Activated CD8-positive, alpha-beta memory T cell treated with anti-CD3 and anti-CD28 coated beads for 4 hours (primary cell): ENCODE measurements at places on chromosomes 6 and 20.

DNA sequence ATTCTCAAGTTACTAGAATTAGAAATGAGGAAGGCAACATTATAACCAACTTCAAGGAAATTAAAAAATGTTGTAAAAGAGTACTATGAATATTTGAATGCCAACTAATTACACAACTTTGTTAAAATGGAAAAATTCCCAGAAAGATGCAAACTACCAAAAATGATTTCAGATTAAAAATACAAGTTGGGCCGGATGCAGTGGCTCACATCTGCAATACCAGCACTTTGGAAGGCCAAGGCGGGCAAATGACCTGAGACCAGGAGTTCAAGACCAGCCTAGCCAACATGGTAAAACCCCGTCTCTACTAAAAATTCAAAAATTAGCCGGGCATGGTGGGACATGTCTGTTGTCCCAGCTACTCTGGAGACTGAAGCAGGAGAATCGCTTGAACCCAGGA lies 874.2 kb upstream of the GJE1 start:
- DNase-seq, result no peak

DNA sequence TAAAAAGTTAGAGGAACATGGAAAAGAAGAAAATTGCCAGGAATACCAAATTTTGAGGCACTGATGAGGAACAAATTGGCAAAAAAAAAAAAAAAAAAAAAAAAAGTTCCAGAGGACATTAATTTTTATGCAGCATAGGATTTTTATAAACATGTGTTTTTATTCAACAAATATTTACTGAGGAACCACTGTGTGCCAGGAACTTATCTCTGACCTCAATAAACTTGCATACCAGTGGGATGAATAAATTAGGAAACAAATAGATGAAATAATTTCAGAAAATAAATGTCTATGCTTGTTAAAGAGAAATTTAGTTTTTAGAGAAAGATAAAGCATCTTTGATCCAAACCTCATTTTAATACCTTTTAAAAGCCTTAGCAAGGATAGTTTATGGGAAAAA lies 175.1 kb downstream of the PDE10A start:
- DNase-seq, result no peak

- no peak for DNase-seq
These were observed 99.5 kb downstream of the POPDC3 start for GRCh38 chr6:105080279-105080678.

GRCh38 chr6:29961966-29962365 lies 19.6 kb downstream of the HLA-A start:
- no peak for DNase-seq

DNA sequence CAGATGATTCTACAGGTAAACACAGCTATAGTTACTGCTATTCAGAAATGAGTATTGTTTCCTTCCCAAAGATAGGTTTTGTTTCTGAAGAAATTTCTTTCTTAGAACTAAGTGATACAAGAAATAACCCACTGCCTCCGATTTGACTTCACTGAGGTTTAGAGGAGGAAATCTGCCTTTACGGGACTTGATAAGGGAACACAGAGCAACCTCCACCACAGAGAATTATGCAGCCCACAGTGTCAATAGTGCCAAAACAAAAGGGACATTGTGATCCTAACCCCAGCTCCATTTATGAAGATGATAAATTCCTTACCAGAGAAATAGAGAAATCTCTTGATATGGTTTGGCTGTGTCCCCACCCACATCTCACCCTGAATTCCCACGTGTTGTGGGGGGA lies 164.6 kb downstream of the ZNF217 start:
- no peak for DNase-seq

DNA sequence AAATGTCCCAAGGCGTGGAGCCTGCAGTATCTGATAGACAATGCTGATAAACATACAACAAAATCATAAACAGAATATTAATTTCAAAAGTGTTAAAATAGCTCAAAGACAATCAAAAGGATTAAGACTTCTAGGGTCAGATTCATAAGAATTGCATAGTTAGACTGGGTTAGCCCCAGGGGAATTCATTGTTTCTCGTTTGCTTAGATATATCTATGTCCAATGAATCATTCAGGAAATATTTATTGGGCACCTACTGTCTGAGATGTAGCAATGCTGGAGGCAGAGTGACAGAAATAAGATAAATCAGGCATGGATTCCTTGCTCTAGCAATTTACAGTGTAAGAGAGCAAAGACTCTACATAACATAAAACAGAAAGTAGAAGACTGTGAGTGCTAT lies 124.4 kb upstream of the PRL start:
- DNase-seq, result no peak

GRCh38 chr6:53437557-53438202 lies 88.9 kb upstream of the ELOVL5 start:
- DNase-seq, result no peak

DNA sequence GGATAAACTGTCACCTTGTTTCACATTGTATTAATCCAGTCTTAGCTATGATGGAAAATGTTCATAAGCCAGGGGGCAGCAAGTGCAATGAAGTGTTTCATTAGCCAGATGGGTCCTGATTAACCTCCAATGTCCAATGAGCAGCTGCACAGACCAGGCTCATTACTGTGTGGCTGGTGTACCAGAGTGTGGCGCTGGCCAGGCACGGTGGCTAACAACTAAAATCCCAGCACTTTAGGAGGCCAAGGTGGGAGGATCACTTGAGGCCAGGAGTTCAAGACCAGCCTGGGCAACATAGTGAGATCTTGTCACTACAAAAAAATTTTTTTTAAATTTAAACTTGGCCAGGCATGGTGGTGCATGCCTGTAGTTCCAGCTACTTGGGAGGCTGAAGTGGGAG lies 201.7 kb upstream of the FOXQ1 start:
- no peak for DNase-seq

GRCh38 chr6:122694602-122695001 lies 84.4 kb downstream of the PKIB start:
- DNase-seq, result no peak

GRCh38 chr6:148140772-148141557 lies 201.7 kb upstream of the SASH1 start:
- no peak for DNase-seq

DNA sequence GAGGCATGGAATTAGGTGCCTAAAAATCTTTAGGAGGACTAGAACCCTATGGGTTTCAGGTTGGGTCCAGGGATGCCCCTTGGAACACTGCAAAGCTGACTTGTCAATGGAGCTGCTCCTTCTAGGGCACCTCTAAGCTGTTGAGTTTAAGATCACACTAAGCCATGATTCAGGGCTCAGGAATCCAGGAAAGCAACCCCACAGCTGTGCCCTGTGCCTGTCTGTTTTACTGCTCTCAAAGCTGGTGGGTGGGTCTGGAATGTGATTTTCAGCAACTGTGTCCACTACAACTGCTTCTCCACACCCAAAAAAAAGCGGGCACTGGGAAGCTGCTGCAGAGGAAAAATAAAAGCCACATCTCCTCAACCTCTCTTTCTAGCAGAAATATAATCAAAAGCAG lies 310.4 kb upstream of the MOCS1 start:
- DNase-seq, result no peak

DNA sequence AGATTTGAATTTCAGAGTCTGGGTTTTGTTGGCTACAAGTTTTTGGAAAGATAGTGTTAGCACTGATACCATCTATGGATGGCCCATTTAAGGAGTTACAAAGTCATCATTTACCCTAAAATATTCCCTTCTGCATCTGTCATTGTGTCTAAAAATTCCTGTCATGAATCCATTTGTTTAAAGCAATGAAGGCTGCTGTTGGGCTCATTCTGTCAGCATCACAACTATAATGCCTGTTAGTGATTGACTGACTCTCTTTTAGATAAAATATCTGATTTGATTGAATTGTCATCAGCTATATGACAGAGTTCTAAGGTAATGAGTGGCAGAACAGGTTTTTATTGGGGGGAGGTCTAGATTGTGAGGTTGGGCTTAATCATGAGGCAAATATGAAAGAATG lies 167.6 kb upstream of the IMPG1 start:
- no peak for DNase-seq

DNA sequence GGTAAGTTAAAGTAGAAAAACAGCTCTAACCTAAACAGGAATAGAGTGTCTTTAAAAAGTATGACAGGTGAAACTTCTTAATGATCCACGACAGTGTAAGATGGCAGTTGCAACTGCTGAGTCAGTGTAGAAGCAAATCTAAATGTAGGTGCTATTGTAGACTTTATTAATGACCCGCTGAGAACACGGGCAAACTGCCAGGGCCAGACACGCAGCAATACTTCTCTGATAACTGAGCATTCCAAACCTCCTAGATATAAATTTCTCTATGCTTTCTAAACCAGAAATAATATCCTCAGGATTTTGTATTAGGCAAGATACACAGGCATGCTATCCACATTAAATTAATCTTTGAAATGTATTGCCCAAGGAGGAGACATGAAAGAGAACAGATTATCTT lies 1076.4 kb downstream of the HACE1 start:
- DNase-seq, result no peak

GRCh38 chr6:132410830-132411229 lies 9.6 kb upstream of the MOXD1 start:
- DNase-seq, result no peak

DNA sequence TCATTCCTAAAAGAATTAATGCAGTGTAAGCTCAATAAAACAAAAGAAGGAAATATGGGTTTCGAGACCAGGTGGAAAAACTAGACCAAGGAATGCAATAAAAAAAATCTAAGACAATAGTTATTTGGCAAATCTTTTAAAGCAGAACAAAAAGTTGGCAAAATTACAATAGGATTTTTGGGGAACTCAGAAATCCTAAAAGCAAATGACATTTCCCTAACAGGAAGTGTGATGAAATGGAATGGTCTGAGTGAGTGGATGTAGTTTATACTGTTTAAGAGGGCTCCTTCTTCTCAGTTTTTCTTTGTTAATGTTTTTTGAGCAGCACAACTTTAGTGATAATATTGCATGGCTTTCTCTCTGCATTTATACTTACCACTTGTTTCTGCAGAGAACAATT lies 190.0 kb downstream of the PLCB4 start:
- DNase-seq, result no peak

GRCh38 chr6:116352515-116353471 lies 18.0 kb upstream of the DSE start:
- DNase-seq, result no peak

GRCh38 chr6:3752531-3753227 lies 1.2 kb upstream of the PXDC1 start:
- no peak for DNase-seq

GRCh38 chr6:152828431-152828830 lies 77.8 kb downstream of the VIP start:
- no peak for DNase-seq

GRCh38 chr20:63051911-63052310 lies 45.1 kb upstream of the BHLHE23 start:
- DNase-seq, result no peak

DNA sequence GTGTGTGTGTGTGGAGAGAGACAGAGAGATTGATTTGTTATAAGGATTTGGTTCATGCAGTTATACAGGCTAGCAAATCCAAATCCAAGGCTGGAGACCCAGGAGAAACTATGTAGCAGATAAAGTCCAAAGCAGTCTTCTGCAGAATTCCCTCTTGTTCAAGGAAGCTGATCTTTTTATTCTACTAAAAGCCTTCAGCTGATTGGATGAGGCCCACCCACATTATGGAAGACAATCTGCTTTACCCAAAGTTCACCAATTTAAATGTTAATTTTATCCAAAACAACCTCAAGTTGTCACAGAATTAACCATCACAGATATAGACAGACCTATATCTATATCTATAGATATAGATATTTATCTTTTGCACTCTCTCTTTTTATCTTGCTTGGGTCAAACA lies 67.0 kb downstream of the TPBG start:
- no peak for DNase-seq

DNA sequence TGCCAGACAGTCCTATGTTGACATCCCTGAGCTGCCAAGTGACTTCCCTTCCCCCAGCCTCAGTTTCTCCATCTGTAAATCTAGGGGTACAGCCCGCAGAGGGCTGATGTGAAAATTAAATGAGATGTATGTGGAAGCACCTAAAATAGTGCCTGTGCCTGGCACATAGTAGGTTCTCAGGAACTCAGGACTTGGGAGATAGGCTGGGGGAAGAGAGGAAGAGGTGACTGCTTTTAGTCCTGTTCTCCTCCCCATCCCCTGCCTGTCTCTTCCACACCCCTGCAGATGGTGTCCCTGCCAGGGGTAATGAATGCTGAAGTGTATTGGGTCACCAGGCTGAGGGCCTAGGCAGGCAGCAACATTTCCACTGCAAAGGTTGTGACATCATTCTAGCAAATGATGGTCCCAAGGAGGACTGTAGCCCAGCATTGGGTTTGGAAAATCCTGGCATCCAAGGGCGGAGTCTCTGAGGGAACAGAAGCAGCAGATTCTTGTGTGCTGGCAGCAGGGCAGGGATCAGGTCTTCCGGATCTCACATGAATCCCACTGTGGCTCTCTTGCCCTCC lies 1.8 kb downstream of the SNPH start:
- DNase-seq, result no peak

GRCh38 chr6:156935000-156935399 lies 157.8 kb downstream of the ARID1B start:
- DNase-seq, result no peak

DNA sequence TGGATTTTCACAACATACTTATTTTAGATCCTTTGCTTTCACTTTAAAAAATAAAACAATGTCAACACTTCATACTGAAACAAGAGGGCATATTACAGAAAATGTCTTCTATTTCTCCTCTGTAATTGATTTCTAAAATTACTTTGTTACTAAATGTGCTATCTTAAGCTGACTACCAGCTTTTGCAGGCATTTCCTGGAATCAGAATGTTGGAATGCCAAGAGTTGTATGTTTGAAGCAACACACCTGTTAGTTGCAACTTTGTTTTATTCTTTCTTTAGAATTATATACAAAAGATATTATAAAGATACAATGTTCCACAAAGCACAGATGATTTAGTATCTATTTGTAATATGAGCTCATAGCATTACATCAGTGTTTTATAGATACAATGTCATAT lies 62.5 kb upstream of the TMEM170B start:
- no peak for DNase-seq

DNA sequence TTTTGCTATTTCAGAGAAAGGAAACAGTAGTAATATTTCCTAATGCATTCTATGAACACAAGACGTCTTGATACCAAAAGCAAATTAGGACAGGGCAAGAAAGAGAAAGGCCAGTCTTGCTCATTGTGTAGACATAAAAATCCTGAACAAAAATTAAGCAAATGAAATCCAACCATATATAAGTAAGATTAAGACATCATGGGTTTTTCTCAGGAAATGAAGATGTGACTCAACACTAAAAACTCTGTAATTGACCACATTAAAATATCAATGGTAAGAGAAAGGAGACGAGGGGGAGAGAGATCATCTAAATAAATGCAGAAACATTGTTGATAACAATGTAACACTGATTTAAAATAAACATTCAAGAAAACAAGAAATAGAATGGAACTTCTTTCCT lies 205.4 kb downstream of the SOD2 start:
- no peak for DNase-seq

GRCh38 chr20:62120990-62121775 lies 1.1 kb upstream of the LSM14B start:
- no peak for DNase-seq

DNA sequence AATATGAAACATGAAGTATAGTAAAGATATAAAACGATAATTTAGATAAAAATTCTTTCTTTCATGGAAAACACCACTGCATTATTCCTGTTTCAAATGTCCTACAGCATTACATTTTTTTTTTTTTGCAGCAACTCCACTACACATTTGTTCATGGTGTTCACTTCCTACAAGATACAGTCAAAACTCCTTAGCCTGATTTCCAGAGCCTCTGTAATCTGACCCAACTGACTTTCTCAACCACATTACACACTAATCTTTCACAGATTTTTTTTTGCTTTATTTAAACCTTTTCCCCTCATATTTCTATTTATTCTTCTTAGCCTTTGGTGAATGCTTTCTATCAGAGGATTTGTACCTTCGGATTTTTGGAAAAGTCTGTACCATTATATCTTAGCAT lies 176.5 kb upstream of the PDE7B start:
- DNase-seq, result no peak

- DNase-seq, result no peak
These were observed 107.2 kb downstream of the ASXL1 start for GRCh38 chr20:32465092-32465900.
